ENCODE measurements at places on chromosomes 12 and 14.

DNA sequence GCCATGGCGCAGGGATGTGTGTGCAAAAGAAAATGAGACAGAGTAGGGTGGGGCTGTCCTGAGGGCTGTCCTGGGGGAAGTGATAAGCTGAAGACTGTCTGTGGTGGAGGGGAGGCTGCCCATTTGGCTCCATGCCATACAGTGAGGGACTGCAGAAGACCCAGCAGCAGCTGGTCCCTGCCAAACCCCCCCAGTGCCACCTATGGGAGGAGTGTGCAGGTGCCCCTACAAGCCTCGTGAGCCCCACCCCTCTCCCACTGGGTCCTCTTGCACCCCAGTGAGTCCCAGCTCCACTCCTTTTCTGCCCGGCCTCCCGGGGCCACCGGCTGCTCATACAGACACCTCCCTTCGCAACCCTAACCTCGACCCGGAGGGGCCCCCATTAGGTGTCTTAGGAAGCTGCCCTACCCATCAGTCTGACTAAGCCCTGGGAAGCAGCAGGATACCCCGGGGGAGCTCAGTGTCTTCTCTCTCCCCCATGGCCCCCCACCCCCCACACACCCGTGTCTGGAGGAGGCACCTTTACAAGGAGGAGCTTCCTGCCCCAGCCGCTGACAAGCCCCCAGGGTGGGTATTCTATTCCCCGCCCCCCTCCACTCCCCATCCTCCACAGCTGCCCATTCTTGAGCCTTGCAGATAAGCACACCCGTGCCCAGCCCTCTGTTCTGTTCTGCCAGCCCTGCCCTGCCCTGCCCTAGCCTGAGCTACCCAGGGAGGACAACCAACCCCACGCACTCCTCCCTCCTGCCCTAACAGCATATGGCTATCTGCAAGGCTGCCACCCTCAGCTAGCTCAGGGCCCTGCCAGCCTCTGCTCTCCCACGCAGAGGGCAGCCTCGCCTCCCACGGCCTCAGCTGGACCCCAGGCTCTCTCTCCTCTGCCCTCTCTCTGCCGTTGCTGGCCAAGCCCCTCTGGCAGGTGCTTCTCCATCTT lies 41.9 kb downstream of the SLC6A12 start:
- DNase-seq: no peak

DNA sequence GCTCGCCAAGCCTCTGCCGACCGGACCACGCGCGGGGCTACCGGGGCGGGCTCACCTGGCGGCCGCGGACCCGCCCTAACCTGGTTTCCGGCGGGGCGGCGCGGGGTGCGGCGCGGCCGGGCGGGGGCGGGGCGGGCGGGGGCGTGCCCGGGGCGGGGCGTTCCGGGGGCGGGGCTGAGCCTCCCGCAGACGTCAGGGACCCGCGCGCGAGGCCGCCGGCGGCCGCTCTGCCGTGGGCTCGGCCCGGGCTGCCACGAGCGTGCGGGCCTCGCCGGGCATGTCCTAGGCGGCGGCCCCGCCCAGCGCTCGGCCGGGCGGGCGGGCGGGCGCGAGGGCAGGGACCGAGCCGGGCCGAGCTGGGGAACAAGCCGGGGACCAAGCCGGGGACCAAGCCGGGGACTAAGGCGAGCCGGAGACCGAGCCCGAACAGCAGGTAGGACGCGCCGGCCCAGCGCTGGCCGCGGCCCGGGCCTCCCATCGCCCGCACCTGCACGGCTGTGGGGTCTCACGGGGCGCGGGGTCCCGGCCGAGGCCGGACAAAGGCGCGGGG lies at the start of gene CEP170B:
CEP170B (plus strand) TSS at position 188 of the 550 bp plus-strand sequence. CDS start 3,183 bp downstream, outside the sequence.
- no peak for DNase-seq

GRCh38 chr12:52184813-52185212 lies 7.0 kb downstream of the KRT80 start:
- DNase-seq: no peak

DNA sequence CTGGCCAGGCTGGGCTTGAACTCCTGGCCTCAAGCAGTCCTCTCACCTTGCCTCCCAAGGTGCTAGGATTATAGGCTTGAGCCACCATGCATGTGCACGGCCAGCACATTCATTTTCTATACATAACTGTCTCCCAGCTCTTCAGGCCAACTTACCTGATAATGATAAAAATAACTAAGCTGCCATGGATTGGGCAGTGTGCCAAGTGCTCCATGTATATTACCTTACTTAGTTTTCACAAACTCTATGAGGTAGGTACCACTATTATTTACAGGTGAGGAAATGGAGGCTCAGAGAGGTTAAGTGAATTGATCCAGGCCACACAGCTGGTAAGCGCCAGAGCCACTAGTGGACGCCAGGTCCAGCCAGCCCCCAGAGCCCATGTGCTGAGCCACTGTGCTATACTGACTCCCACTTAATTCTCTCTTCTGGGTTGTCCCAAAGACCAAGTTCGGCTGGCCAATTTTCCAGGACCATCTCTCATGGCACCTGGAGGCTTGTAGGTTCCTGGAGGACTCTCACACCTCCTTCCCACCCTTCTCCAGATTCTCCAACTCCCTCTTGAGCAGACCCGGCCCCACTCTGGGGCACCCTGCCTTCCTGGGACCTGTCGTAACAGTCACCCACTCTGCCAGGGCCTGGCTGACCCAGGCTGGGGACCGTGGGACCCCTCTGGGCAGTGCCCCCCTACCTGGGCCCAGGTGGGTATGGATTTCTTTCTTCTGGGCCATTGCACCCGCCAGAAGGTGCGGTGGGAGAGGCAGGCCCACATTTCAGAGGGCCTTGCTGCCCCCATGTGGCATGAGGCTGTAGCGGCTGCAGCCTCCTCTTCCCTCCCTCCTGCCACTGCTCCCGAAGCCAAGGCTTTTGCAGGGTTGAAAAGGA lies 30.2 kb upstream of the CIPC start:
- peak; percentile 89 for DNase-seq

DNA sequence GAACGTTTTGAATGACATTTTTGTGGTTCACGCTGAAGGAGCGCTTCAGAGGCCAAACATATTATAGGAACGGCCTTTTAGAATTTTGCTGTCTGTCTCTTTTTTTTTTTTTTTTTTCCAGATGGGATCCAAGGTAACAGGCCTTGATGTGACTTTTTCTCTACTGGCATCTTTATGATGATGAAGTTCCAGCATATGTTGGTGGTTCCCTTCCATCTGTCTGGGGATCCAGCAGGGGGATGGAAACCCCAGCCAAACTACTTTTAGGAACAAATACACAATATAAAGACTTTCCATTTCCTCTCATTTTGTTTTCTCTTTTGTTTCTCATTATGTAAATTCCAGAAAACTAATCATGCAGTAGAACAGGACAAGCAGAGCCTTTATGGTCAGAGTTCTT lies 239.3 kb upstream of the PRICKLE1 start:
- no peak for DNase-seq

DNA sequence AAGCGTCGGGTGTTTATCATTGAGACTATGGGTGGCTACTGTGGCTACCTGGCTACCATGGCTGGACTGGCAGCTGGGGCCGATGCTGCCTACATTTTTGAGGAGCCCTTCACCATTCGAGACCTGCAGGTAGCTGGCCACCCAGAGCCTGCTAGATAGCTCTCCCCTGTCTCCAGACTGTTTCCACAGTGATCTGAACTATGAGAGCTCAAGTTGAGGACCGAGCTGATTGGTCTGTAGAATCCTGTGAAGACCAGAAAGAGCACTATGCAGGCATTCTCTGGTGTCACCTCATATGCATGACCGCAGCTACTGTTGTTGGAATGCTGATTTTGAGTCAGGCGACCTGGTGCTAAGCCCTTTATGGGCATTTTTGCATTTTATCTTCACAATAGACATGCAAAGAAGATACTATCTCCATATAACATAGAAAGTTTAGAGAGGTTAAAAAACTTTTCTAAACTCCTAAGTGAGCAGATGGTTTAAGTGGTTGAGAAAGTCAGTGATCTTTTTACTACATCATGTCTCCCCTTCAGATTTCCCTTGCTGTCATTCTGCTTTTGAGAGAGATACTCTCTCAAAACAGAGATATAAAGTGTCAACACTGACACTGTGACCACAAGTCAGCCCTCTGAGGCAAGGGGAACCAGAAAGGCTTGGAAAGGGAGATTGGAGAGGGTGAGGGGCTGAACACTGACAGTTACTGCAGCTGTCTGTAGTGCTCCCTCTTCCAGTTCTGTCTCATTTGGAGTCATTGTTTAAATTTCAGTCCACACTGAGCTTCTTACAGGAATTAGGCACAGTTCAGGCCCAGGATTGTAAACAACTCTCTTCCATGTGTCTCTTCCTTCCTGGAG lies 14.3 kb downstream of the ASB8 start:
- DNase-seq: no peak

- DNase-seq: no peak
Observed at GRCh38 chr12:120872487-120872886, 31.7 kb downstream of the SPPL3 start.

DNA sequence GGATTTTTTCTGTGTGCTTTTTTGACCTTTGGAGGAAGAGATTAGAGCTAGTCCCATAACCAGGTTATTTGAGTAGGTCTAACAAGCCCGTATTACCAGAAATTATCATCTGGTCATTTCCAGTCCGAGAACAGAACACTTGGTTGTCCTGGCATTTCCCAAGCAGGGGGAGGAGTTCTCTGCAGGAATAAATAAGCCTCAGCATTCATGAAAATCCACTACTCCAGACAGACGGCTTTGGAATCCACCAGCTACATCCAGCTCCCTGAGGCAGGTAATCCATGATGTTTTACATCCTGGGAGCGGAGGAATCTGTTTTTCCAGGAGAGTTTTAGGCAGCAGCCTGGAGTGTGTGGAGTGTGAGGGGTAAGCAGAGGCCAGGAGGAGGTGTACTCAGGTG lies at the start of gene SERPINA3:
SERPINA3 (plus strand) TSS at position 218 of the 400 bp plus-strand sequence. CDS start 2,051 bp downstream, outside the sequence.
- no peak for DNase-seq

GRCh38 chr12:80226576-80226975 lies 127.2 kb downstream of the OTOGL start:
- DNase-seq: no peak

GRCh38 chr12:92186038-92186470 lies 40.4 kb upstream of the BTG1 start:
- DNase-seq: no peak

GRCh38 chr12:4034921-4035320 lies 161.7 kb upstream of the PARP11 start:
- DNase-seq: no peak

GRCh38 chr12:68776976-68777610 lies 30.9 kb upstream of the MDM2 start:
- DNase-seq: no peak

GRCh38 chr12:129613314-129613713 lies 290.5 kb downstream of the TMEM132D start:
- DNase-seq: no peak

GRCh38 chr14:59316151-59316830 lies 127.8 kb downstream of the DAAM1 start:
- no peak for DNase-seq

DNA sequence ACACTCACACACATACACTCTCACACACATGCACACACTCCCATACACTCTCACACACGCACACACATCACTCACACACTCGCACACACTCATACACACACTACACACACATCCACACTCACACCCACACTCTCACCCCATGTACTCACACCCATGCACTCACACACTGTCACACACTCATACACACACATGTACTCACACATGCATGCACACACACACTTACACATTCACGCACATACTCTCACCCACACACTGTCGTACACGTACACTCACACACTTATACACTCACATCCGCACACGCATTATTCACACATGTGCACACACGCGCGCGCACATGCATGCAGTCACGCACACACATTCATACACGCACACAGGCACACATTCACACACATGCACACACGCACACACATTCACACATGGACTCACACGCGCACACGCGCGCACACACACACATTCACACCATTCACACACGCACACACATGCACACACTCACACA lies 3.9 kb upstream of the GPR162 start:
- no peak for DNase-seq

DNA sequence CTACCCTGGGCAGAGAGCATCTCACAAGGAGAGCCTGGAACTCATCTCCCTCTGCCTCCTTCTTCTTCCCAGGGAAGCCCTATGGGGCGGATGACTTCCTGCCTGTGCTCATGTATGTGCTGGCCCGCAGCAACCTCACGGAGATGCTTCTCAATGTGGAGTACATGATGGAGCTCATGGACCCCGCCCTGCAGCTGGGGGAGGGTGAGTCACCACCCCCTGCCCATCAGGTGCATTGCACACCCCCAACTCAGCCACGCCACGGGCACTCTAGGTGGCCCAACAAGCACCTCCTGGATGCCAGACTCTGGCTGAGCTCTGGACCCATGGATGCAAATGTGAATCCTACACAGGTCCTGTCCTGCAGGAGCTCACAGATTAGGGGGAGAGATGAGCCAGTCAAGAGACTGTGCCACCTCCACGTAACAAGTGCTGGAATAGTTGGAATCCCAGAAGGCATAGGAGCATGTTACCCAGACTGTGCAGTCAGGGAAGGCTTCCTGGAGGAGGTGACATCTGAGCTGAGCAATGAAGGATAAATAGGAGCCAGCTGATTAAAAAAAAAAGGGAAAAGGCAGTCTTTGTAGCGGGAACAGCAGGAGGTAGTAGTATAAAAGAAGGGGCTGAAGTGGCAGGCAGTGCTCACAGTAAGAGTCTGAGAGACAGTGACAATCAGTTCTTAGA lies 71.9 kb downstream of the LGMN start:
- no peak for DNase-seq

GRCh38 chr12:38141239-38141638 lies 175.3 kb upstream of the ALG10B start:
- DNase-seq: no peak

- DNase-seq: no peak
Observed at GRCh38 chr14:55126932-55127459, 2.1 kb upstream of the LGALS3 start.

- no peak for DNase-seq
Observed at GRCh38 chr12:94832780-94833681, 170.5 kb downstream of the NDUFA12 start.

DNA sequence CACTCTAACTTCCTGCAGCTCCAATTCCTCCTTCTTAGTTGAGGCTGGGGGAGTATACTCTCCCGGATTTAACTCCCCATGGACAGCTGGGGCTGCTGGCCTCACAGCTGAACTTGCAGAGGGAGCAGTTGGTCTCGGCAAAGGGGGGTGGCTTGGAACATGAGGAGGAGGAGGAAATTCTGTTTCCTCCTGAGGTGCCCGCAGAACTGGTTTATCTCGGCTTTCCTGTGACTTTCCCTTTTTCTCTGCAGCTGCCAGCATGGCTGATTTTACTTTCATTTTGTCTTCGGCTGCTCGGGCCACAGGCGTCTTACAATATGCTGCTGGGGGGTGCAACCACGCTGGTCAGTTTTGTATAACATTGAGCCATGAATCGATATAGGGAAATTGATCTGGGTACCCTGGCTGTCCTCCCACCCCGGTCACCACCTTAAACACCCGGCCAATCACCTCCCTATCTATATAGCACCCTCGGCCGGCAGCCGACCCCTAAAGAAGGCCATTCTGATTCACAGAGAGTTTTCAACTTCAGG lies 1317.6 kb downstream of the TMEM121 start:
- DNase-seq: no peak

DNA sequence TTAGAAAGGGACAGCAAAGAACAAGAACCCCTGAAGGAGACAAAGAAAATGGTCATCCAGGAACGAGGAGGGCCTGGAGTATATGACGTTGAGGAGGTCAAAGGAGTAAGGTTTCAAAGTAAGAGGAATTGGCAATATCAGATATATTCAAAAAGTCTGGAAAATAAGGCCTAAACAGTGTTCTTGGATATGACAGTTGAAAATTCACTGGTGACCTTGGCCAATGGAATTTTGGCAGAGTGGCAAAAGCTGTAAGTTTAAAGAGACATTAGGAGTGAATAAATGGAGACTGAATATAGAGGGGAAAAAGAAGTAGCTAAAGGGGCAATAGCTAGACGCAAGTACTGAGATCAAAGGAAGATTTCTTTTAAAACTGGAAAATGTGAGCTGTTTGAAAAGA lies 4.1 kb upstream of the ACTN1 start:
- DNase-seq: no peak

- DNase-seq: no peak
Observed at GRCh38 chr12:129351481-129351880, 498.2 kb downstream of the GLT1D1 start.

All from osteocyte (in vitro differentiated cells).